LNCaP clone FGC (cell line): ENCODE measurements at places on chromosomes 5 and 9.

GRCh38 chr5:137595396-137596079 lies 96.4 kb upstream of the SPOCK1 start:
- DNase-seq = no peak

- no peak for DNase-seq
Observed at GRCh38 chr9:113995963-113996362, 82.1 kb downstream of the AMBP start.

- no peak for DNase-seq
Observed at GRCh38 chr9:94031946-94032345, 52.3 kb upstream of the PTPDC1 start.

DNA sequence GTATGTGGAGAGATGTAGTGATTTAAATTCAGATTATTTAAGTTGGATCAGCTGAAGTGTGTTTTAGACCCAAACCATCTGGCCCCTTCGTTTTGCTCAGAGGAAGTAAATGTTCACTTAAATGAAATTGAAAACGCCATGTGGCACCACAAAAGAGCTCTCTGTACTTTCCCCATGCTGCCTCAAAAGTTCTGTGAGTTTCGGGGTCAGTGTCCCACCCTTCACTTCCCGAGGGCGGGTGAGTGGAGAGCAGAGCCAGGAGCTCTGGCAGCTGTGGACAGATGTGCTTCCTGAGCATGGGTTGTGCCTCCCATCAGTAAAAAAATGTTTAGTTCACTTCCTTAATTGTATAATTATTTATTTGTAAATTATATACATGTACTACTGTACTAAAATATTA lies 48.4 kb downstream of the PSD2 start:
- DNase-seq = no peak

- no peak for DNase-seq
Observed at GRCh38 chr9:134919303-134919702, 1.6 kb upstream of the FCN1 start.

DNA sequence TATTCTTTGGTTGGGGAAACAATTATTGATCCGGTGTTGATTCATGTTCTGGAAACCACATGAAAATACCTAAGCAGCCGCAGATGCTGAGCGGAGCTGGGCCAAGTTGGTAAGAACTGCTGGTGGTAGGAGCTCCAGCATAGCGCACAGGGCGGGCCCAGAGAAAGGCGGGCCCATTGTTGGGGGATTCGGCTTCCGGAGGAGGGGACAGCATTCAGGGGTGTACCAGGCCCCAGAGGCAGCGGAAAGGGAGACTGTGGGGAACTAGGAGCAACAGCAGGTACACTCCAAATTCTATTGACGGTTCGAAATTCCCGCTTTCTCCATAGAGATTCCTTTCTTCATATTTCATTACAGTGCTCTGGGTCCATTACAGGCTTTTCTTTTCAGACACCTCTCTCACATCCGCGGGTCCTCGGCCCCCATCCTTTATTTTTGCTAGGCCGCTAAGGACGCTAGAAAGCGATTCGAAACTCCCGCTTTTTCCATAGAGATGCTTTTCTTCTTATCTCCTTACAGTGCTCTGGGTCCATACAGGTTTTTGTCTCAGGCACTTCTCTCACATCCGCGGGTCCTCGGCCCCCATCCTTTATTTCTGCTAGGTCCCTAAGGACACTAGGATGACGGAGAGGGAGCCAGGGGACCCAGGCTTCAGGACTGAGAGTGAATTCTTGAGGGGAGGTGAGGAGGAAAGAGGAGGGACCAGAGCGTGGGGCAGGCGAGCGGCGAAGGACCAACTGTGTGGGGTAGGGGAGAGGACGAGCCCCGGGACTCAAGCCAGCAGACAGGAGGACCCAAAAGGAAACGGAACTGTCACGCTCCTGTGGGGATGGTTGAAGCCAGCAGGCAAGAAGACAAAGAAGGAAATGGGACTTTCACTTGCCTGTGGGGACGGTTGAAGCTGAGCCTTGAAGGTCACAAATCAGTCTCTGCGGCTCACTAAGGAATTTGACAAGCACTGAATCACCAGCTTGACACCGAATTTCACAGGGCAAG lies at the start of gene CCDC152:
Gene CCDC152 (plus strand): TSS at position 213 of the 996 bp plus-strand sequence. CDS start 2,304 bp downstream, outside the sequence.
- no peak for DNase-seq

GRCh38 chr5:74766849-74767578 lies at the start of the genes GFM2 and NSA2:
GFM2 (minus strand) TSS chr5:74767117; CDS start chr5:74763742, 3,375 bp downstream.
NSA2 (plus strand) TSS chr5:74767249; CDS start chr5:74767361, 112 bp downstream.
- DNase-seq = peak; percentile 89

- DNase-seq = no peak
Observed at GRCh38 chr5:168198359-168198758, 93.1 kb upstream of the WWC1 start.

DNA sequence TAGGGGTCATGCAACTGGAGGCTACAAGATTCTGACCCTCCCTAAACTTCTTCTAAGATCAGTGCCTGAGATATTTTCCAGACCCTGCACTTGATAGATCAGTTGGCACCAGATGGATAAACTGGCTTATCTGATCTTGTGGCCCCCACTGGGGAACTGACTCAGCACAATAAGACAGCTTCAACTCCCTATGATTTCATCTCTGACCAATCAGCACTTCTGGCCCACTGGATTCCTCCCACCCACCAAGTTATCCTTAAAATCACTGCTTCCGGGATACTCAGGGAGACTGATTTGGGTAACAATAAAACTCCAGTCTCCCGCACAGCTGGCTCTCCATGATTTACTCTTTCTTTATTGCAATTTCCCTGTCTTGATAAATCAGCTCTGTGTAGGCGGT lies 2180.4 kb upstream of the WWC1 start:
- no peak for DNase-seq

DNA sequence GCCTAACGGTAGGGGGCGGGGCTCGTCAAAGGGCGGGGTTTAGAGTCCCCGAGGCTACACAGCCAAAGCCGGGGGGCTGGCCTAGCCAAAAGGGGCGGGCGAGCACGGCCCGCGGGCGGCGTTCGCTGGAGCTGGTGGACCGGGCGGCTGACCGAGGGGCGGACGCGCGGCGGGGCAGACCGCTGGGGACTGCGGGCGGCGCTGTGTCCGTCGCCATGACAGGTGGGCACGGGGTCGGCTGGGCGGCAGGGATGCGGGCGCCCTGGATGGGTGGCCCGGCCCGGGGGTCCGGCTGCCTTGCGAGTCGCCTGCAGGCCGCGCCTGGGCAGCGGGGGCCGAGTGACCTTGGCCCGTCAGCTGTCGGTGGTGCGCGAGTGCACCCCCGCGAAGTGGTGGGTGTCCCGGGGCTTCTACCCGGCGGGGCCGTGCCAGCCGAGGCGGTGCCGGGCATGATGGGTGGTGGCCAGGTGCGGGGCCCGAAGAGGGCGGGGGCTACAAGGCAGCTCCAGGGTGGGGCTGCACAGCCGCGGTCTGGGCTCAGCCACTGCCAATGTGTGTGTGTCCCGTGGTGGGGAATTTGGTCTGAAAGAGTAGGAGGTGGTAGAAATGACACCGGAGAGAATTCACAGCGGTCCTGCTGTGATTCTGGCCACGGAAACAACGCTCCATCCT lies at the start of gene CARD19:
Gene CARD19 (plus strand): TSS at position 87 of the 672 bp plus-strand sequence. CDS start 129 bp downstream, at position 216.
- no peak for DNase-seq

DNA sequence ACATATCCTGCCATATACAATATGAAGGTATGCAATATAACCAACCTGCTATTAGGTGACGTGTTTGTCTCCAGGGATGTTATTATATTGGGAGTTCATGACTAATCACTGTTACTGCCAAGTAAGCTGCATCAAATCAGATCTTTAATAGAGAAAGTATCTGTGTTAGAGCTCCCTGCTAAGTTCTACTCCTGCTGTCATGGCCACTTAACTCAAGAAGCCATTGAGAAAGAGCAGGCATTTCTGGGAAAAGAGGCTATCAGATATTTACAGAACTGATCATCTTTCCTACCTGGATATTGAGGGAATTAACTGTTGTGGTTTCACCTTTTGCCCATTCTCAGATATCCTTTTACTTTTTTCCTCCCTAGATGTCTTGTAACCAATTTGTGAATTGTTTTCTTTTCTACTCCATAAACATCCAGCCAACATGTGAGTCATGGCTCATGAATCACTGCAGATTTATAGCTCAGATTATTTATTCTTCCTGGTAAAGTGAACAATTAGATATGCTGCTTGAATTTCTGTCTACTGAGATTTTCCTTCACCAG lies 634.8 kb upstream of the FAM174A start:
- peak; percentile 69 for DNase-seq

DNA sequence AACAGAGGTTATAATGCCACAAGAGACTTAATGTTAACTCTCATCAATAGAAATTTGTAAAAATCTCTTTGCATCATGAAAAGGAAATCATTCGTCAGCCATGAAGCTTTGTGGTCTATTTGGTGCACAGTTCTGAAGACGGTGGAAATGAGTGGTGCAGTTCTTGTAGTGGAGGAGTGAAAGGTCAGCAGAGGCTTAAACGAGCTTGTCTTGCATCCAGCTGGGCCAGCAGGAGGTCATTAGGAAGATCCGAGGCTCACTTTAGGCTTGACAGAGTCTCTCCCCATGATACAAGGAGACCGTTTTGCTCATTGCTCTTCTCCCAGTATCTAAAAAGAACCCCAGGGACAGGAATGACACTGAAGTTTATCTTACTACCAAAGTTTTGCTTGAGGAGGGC lies 440.8 kb downstream of the BNC2 start:
- no peak for DNase-seq
